NCI-H1092 (cell line): ENCODE measurements at places on chromosomes 7 and 10.

- DNase-seq, result no peak
Observed at GRCh38 chr10:133420028-133420427, 4.4 kb downstream of the SPRN start.

DNA sequence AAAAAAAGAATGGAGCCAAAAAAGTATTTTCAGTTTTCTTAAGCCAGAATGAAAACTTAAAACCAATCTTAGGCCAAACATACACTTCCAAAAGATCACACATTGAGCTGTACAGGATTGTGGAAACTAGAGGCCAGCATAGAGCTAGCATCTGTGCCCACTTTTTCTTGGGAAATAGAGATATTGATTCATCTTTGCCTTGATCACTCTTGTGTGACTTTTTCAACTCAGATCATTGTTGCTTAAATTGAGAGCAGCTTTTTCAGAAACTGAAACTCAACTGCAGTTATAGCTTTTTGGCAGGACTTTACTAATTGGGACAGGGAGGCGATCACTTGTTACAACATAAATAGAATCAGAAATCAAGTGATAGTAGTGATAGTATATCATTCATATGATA, 132.2 kb downstream of the PRKG1 start:
- DNase-seq, result no peak

- DNase-seq, result no peak
Observed at GRCh38 chr10:100362570-100363496, 15.8 kb downstream of the SCD start.

DNA sequence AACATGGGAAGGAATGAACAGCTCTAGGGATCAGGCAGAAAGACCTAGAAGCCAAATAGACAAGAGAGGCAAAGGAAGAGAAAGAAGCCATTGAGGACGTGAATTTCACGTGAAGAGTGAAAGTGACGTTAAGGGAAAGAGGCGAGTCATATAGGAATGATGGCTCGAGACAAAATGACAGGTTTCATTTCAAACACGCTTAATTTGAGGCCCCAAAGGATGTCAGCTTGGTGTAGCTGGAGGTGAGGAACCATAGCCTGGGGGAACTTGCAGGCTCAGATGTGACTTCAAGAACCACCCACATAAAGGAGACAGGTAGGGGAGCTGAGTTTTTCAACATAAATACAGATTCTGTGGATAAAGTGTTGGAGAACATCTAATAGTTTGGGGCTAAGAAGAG, 84.3 kb upstream of the ATP6V0A4 start:
- DNase-seq, result no peak

- no peak for DNase-seq
Observed at GRCh38 chr10:73867871-73868631, 6.3 kb downstream of the CAMK2G start.

- no peak for DNase-seq
Observed at GRCh38 chr10:46542567-46543465, 13.6 kb downstream of the GPRIN2 start.

- no peak for DNase-seq
Observed at GRCh38 chr7:132499065-132499464, 77.2 kb downstream of the PLXNA4 start.
